ENCODE measurements at places on chromosomes 2 and 18.

GRCh38 chr2:2014251-2014771, 270.0 kb upstream of the PXDN start:
- DNase-seq, result no peak

GRCh38 chr2:48279344-48280090, 250.4 kb upstream of the STON1 start:
- DNase-seq, result no peak

- DNase-seq, result no peak
Measured at GRCh38 chr18:22667616-22668422, 250.1 kb upstream of the CTAGE1 start.

GRCh38 chr2:239049421-239050251, 201.8 kb downstream of the TWIST2 start:
- no peak for DNase-seq

DNA sequence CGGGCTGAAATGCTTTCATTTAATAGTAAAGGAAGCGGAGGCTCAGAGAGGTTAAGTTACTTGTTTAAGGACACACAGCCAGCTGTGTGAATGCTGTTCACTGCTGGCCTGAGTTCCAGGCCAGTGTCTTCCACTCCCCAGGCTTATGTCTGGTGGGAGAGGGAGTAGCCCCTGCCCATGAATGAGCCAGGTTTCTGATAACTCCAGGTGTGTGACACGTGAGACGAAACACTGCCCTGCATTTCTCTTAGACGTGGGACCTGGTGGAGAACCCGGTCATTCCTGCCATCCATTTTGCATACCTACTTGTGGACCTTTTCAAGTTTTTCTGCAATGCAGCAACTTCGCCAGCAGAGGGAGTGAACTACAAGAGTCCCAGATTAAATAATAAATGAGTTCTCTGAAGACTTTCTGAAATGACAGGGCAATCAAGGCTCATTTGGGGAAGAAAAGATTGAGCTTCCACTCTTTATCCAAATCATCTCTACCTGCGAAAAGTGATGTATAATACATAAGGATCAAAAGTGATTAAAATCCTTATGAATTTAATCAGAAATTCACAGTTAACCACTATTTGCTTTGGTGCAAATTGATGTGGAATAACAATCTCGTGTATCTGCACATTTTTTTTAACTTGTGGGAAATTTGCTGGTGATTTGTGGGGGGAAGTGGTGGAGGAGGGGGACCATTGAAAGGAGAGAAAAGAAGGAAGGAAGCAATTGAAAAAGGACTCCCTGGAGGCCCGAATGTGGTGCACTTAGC, 79.4 kb upstream of the ASB18 start:
- no peak for DNase-seq

- no peak for DNase-seq
Measured at GRCh38 chr2:67463810-67464209, 66.7 kb downstream of the ETAA1 start.

- no peak for DNase-seq
Measured at GRCh38 chr2:213640738-213641425, 356.6 kb downstream of the SPAG16 start.

DNA sequence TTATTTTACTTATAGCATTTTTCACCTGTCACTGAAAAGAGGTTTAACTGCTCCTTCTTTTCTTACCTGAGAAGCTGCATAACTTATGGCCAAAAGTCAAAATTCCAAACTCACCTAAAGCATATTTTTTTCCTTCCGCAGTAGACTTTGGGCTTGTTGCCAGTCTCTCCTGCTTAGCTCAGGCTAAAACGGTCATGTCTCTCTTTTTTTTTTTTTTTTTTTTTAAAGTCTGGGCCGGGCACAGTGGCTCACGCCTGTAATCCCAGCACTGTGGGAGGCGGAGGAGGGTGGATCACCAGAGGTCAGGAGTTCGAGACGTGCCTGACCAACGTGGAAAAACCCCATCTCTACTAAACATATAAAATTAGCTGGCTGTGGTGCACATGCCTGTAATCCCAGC, 113.5 kb downstream of the RTN4 start:
- DNase-seq, result no peak
